AG09309 (cell line): ENCODE measurements at places on chromosomes 3 and 15.
A peak's percentile ranks its signal among the peaks of the same experiment; 100 is the strongest.

DNA sequence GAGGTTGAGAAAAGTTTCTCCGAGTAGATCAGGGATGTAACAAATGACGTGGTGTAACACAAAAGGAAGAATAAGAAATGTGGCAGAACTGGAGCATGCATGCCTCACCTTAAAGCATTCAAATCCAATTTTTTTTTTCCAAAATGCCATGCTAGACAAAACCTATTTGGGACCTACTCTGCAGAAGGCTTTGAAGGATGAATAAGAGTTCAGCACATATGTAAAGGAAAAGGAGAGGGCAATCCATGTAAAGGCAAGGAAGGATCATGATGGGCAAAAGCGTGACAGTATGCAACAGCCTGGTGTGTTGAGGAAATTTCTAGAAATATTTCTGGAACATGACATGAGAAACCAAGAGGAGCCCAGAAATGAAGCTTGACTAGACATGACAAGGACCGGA is 116.4 kb downstream of the OXNAD1 start:
- DNase-seq: no peak

DNA sequence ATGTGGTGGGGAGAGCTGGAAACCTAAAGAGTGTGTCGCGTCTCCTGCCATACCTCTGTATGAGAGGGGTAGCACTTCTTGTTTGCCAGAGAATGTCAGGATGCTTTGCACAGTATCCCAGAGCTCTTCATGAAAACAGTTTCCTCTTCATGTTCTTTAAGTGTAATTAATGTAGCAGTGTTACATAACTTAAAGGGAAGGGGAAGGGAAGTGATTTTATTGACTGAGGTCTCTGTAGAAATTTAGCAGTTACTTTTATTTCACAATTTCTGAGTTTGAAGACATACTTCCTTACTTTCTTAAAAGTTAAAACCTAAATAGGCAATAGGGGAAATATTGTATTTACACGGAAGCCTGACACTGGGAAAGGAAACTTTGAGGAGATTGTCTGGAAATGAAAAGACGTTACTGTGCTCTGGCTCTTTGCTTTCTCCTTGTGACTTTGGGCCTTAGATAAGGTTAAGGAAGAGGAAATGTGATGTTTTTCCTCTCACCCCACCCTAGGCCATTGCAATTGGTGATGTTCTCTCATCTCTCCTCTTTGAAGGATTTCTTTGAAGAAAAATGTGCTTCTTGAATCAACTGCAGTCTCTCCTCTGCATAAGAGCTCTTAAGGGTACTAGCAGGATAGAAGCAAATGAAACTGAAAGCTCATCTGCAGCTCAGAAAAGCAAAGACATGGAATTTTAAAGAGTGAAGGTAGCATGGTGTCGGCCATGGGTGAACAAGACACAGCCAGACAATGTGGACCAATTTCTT is 6.0 kb downstream of the NXPE3 start:
- DNase-seq: no peak

DNA sequence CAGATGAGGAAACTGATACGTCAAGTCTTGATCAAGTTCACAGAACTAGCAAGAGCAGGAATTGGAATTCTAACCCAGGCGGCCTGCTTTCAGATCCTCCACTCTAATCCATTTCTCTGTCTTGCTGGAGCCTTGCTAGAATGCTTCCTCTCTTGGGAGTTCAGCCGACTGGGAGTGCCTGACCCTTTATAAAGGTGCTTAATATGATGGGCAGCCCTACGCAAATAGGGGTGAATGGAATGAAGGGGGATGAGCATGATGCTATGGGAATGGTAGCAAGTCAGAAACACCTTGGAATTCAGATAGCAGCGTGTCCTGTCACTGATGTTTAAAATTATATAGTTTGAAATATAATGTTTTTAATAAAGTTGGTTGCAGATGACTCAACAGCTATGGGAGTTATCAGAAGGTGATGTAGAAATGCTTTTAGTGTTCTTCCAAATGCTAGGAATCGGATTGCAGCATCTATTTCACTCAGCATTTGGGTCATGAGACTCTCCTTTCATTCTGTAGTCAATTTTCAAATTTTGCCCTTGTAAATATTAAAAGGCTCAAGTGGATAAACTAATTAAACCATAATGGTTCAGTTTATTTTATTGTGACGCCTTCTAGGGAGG is 150.7 kb downstream of the FNDC3B start:
- no peak for DNase-seq

DNA sequence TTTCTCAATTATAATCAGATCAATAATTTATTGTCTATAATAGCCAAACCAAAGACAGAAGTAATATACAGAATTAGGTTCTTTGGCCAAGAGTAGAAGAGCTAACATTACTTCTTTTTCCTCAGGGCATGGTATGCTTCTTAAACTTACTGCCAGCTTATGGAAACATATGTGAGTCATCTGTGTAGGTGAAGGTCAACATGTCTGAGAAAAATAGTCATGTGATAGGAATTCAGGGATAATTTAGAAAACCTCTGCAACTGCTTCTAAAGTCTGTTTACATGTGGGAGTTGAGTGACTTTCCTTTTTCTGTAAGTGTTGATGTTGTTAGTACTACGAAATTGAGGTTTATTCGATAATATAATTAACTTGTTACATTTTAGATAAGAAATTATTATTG is 19.2 kb upstream of the MAP6D1 start:
- DNase-seq: peak; percentile 39

DNA sequence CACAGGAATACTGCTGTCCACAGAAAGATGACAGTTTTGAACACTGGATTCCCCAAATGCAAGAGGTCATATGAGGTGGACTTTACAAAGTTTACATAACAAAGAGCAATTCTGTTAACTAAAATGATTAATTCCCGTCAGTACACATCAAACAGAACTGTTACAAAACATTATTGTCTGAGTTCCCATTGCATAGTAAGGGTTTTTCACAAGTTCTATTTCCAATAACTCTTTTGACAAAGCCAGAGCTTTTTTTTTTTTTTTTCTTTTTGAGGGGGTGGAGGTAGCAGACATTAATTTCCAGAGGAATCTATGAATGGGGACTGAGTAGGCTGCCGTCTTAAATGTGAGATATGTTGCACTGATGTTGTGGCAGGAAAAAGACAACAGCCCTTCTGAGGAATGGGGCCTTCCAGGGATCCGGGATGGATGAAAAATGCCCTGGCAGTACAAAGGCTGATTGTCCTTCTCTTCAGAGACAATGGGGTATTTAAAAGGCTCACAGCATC is 178.1 kb upstream of the KBTBD8 start:
- DNase-seq: no peak

DNA sequence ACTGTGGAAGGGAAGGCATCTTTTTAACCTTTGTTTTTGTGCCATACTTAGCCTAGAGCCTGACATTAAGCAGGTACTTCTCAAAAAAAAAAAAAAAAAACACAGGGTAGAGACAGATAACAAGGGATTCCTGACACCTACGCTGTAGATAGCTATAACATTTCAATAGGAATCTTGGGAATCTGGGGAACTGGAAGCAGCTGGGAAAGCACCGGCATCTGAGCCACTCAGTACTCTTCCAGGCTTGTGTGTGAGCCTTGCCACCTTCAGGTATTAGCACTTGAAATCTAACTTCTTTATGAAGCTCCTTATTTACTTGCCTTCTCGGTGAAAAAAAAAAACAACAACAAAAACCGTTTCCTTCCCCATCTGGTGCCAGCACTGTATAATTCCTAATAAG is 46.8 kb downstream of the PIK3CA start:
- DNase-seq: no peak

DNA sequence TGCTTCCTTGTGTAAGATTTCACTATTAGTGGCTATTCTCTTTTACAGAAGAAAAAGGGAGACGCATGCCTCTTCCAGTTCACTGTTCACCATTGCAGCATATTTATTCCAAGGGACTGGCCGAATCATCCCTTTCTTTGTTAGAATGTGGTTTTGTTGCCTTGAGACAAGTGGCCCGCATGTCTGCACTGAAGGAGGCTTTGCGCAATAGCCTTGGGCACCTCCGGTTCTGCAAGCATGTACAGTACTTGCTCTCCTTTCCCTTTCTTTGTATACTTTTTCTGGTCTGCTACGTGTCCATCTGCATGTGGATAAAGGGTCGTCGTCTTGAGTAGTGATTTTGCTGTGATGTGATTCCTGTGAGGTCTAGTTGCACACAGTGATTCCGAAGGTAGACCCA is 43.0 kb downstream of the FLNB start:
- DNase-seq: peak; percentile 84

GRCh38 chr15:73781038-73781925 is 28.1 kb upstream of the INSYN1 start:
- DNase-seq: no peak

DNA sequence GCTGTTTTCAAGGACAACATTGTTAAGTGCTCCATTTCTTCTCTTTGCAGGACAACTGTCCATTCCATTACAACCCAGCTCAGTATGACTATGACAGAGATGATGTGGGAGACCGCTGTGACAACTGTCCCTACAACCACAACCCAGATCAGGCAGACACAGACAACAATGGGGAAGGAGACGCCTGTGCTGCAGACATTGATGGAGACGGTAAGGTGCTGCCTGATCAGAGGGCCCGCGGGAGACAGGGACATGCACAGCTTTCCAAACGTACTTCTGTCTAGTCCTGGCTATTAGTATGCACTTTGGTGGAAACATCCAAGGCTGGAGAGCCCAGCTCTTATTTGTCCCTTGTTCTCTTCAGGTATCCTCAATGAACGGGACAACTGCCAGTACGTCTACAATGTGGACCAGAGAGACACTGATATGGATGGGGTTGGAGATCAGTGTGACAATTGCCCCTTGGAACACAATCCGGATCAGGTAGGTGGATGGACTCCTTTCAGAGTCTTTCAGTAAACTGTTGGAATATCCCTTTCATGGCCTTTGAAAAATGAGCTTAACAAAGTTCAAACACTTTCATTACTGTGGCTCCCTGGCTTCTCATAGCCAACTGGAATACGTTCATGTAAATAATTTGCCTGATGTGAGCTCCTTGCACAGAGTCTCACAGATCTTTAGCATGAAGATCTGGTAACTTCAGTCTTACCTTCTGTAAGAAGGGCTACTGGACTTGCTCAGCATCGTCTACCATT is 10.4 kb downstream of the THBS1 start:
- DNase-seq: peak; percentile 76

GRCh38 chr15:61743345-61743909 is 316.8 kb downstream of the VPS13C start:
- DNase-seq: no peak

- no peak for DNase-seq
Observed at GRCh38 chr3:73656241-73656890, 31.6 kb upstream of the PDZRN3 start.

- no peak for DNase-seq
Observed at GRCh38 chr3:168405288-168405687, 309.6 kb upstream of the GOLIM4 start.

GRCh38 chr15:30953731-30954378 is 37.6 kb downstream of the MTMR10 start:
- peak; percentile 64 for DNase-seq

DNA sequence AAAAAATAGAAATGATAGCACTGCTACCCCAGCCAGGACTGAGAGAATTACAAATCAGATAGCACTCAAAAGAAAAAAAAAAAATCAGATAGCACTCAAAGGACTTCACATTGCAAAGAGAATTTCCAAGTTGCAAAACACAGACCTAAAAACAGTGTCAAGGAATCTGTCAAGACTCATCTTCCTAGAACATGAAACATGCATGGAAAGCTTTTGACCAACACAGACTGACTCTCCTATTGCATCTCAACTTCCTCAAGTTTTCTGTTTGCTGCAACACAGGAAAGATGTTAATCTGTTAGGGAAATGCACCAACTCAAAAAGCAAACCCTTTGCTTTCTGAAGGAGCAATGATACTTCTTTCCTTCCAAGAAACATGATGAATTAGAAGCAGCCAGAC is 42.3 kb downstream of the RAB27A start:
- no peak for DNase-seq

DNA sequence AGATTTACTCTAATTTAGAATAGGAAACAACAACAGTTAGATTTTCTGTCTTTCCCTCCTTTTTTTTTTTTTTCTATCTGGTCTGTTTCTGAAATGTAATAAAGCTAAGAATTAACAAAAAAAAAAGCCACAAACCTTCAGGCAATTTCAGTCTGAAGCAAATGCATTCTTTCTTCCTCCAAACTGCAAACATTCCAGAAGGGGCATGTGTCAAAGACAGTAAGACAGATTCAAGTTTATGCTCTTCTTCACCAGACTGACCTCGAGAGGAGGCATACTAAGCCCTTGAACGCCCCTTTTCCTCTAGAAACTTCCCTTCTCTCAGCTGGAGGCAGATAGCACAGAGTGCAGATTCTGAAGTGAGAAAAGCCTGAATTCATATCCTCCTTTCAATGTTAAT is 654.6 kb upstream of the LMCD1 start:
- DNase-seq: no peak

DNA sequence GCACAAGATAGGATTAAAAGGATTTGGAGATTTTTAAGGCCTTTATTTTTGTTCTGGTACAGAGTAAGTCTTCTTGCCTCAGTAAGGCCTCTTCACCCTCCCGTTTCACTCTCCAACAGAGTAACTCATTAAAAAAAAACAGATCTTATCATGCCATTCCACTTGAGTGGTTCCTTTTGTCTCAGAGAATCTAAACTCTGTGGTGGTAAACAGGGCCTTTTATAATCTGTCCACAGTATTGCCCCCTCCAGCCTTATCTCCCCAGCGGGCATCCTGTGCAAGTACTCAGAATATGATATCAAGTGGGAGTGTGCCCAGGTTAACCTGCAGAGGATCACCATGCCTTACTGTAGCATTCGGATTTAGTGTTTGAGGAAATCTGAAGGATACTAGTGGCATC is 20.3 kb upstream of the ATOSA start:
- no peak for DNase-seq

- no peak for DNase-seq
Observed at GRCh38 chr3:65938676-65939075, 100.0 kb downstream of the MAGI1 start.

DNA sequence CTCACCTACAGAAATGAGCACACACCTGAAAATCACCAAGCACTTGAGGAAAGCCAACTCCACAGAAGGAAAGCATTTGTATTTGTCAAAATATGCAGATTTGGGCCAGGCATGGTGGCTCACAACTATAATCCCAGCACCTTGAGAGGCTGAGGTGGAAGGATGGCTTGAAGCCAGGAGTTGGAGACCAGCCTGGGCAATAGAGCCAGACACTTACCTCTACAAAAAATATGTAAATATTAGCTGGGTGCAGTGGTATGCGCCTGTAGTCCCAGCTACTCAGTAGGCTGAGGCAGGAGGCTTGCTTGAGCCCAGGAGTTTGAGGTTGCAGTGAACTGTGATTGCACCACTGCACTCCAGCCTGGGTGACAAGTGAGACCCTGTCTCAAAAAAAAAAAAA is 12.3 kb downstream of the RLBP1 start:
- no peak for DNase-seq

DNA sequence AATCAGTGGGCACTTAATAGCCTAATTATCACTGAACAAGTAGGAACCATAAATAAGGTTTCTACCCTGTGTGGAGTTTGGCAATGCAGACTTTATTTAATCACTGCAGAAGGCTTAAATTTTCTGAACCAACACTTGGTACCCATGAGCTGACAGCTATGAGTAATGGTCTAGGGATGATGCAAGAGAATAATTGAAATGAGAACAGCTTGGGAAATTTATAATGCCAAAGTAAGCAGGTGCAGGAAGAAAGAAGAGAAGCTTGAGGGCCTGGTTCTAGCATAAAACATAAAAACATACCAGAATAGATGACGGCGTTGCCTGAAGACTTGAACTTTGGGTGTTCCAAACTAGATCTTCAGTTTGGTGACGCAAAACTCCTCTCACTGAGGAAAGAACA is 67.0 kb downstream of the IMPG2 start:
- no peak for DNase-seq

GRCh38 chr3:64109438-64109837 is 86.1 kb upstream of the PSMD6 start:
- no peak for DNase-seq

- DNase-seq: no peak
Observed at GRCh38 chr15:33515121-33515520, 204.4 kb downstream of the RYR3 start.
